Ovary (tissue), 10 donors: ENCODE measurements at places on chromosomes 12 and 14. TPM values are rescaled to one million over a fixed set of nuclear protein-coding genes. Genes with fewer than 3 reads are reported as not detected.
A peak's percentile ranks its signal among the peaks of the same experiment; 100 is the strongest.

- H3K4me3 ChIP-seq: no peak overlapping the region
- peaks cover 2% of the 10 kb centered on the region for H3K4me1 ChIP-seq
- no peaks in the 10 kb centered on the region for H3K36me3 ChIP-seq
- no peak for DNase-seq
- H3K27me3 ChIP-seq: no peaks in the 10 kb centered on the region
These were observed 47.5 kb downstream of the DLK1 start for GRCh38 chr14:100774164-100774537.

DNA sequence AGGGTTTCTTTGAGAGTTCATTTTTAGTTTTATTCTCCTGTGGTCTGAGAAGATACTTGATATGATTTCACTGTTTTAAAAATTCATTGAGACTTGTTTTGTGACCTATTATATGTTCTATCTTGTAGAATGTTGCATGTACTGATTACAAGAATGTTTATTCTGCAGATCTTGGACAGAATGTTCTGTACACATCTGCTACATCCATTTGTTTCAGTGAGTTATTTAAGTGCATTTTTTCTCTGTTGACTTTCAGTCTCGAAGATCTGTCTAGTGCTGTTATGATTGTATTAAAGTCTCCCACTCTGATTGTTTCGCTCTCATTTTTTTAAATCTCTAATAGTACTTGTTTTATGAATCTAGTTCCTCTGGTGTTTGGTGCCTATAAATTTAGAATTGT lies 1319.8 kb downstream of the TMEM121 start:
- no peak overlapping the region for H3K27ac ChIP-seq
- no peak for DNase-seq
- peaks cover 15% of the 10 kb centered on the region for H3K4me1 ChIP-seq
- no peaks in the 10 kb centered on the region for H3K27me3 ChIP-seq
- no peaks in the 10 kb centered on the region for H3K36me3 ChIP-seq

GRCh38 chr12:68148261-68148951 lies 11.1 kb downstream of the IFNG start:
- no peaks in the 10 kb centered on the region for H3K36me3 ChIP-seq
- no peak overlapping the region for H3K27ac ChIP-seq
- no peak overlapping the region for H3K4me3 ChIP-seq
- no peaks in the 10 kb centered on the region for H3K27me3 ChIP-seq
- DNase-seq: no peak
- no peaks in the 10 kb centered on the region for H3K4me1 ChIP-seq

- no peak overlapping the region for H3K4me3 ChIP-seq
- DNase-seq: no peak
- no peaks in the 10 kb centered on the region for H3K36me3 ChIP-seq
These were observed 107.8 kb downstream of the DUSP6 start for GRCh38 chr12:89244536-89244935.

GRCh38 chr12:57797933-57798332 lies 15.3 kb downstream of the TSFM start:
- H3K36me3 ChIP-seq: no peaks in the 10 kb centered on the region
- H3K4me1 ChIP-seq: no peaks in the 10 kb centered on the region
- no peak overlapping the region for H3K27ac ChIP-seq
- H3K27me3 ChIP-seq: no peaks in the 10 kb centered on the region
- DNase-seq: no peak

- no peak for DNase-seq
- H3K4me3 ChIP-seq: no peak overlapping the region
- no peak overlapping the region for H3K27ac ChIP-seq
- no peaks in the 10 kb centered on the region for H3K4me1 ChIP-seq
- no peaks in the 10 kb centered on the region for H3K36me3 ChIP-seq
- no peaks in the 10 kb centered on the region for H3K27me3 ChIP-seq
These were observed 92.8 kb upstream of the FLRT2 start for GRCh38 chr14:85437148-85437547.

GRCh38 chr12:52552055-52552454 lies 890 bp downstream of the KRT71 start:
- no peaks in the 10 kb centered on the region for H3K27me3 ChIP-seq
- no peaks in the 10 kb centered on the region for H3K36me3 ChIP-seq
- H3K4me1 ChIP-seq: no peaks in the 10 kb centered on the region
- no peak for DNase-seq
- H3K4me3 ChIP-seq: no peak overlapping the region
- no peak overlapping the region for H3K27ac ChIP-seq

- H3K4me1 ChIP-seq: no peaks in the 10 kb centered on the region
- no peaks in the 10 kb centered on the region for H3K36me3 ChIP-seq
- no peaks in the 10 kb centered on the region for H3K27me3 ChIP-seq
- DNase-seq: no peak
- H3K27ac ChIP-seq: no peak overlapping the region
These were observed 78.6 kb upstream of the IFNG-AS1 start for GRCh38 chr12:67910360-67911274.

DNA sequence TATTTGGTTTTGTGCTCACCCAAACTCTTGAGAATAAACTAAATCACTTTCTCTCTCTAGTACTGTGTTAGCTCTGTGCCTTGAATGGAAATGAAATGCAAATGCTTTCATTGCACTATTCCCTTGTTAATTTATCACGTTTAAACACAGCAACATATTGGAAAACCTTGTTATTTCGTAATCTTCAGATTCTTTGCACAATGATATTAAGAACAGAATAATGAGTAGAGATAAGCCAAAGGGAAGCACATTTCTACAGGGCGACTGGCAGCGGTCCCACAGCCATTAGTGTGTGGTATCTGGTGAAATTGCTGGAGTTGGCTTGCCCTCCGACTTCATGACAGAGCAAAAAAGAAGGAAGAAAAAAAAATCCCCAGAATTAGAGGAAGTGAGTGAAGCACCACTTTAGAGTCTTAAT lies 166.1 kb upstream of the E2F7 start:
- no peaks in the 10 kb centered on the region for H3K27me3 ChIP-seq
- H3K4me3 ChIP-seq: no peak overlapping the region
- peak; percentile 93 for DNase-seq

- H3K4me3 ChIP-seq: no peak overlapping the region
- no peak for DNase-seq
- peaks cover 26% of the 10 kb centered on the region for H3K4me1 ChIP-seq
- no peaks in the 10 kb centered on the region for H3K27me3 ChIP-seq
These were observed 473.0 kb downstream of the RAD51B start for GRCh38 chr14:68292441-68293215.

GRCh38 chr12:89247967-89248366 lies 104.3 kb downstream of the DUSP6 start:
- H3K27me3 ChIP-seq: no peaks in the 10 kb centered on the region
- no peak overlapping the region for H3K4me3 ChIP-seq
- H3K36me3 ChIP-seq: no peaks in the 10 kb centered on the region
- H3K27ac ChIP-seq: no peak overlapping the region
- DNase-seq: no peak
- H3K4me1 ChIP-seq: peaks cover 2% of the 10 kb centered on the region

DNA sequence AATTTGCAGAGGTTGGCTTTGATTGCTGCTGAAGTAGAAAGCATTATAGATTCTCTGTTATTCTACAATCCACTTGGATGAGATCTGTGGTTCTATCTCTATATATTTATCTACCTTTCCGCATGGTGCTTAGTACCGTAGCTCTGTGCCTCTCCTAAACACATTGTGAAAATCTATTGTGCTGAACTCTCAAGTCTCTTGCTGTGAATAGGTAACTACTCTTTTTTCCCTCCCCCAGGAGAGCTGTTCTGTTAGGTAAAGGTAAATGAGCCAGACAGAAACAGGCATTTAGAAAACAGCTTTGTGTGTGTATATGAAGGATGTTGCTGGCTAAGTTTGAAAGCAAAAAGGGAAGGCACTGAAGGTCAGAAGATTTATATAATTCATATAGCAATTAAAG lies 112.6 kb downstream of the BRMS1L start:
- DNase-seq: no peak
- no peak overlapping the region for H3K4me3 ChIP-seq
- H3K27me3 ChIP-seq: no peaks in the 10 kb centered on the region
- H3K4me1 ChIP-seq: no peaks in the 10 kb centered on the region

The SERPINA10 gene
- not detected for polyA plus RNA-seq

The LRRIQ1 gene
- 0.04 TPM for polyA plus RNA-seq

The UBE3B gene
- 27.8 TPM for polyA plus RNA-seq

The TGFB3 gene
- polyA plus RNA-seq: 7.5 TPM

The GPR84 gene
- 0.42 TPM for polyA plus RNA-seq

The PAH gene
- not detected for polyA plus RNA-seq

The KRT5 gene
- 0.25 TPM for polyA plus RNA-seq

The PAX9 gene
- 0.03 TPM for polyA plus RNA-seq

The CMA1 gene
- polyA plus RNA-seq: 4.6 TPM
